ENCODE measurements at places on chromosomes 4 and X.
A peak's percentile ranks its signal among the peaks of the same experiment; 100 is the strongest.

GRCh38 chrX:135185795-135186443, 14.7 kb upstream of the CT55 start:
- DNase-seq, result peak; percentile 15

- DNase-seq, result no peak
Measured at GRCh38 chrX:125175991-125176584, 143.6 kb upstream of the TEX13C start.

DNA sequence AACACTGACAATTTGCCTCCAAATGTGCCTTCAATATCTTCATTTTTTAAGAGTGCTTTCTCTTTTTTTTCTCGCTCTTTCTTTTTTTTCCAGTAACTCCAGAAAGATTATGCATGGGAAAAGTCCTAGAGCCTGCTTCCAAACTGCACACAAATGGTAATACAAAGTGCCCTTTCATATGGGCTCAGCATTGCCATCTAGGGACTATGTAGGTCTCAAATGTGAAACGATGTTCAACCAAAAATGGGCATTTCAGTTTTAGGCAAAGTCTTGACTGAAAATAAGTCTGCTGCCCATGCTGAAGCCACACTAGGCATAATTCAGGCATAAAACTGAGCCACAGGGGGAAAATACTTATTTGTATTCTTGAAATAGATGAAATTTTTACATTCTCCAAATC, 65.6 kb downstream of the SYNPO2 start:
- DNase-seq, result no peak

DNA sequence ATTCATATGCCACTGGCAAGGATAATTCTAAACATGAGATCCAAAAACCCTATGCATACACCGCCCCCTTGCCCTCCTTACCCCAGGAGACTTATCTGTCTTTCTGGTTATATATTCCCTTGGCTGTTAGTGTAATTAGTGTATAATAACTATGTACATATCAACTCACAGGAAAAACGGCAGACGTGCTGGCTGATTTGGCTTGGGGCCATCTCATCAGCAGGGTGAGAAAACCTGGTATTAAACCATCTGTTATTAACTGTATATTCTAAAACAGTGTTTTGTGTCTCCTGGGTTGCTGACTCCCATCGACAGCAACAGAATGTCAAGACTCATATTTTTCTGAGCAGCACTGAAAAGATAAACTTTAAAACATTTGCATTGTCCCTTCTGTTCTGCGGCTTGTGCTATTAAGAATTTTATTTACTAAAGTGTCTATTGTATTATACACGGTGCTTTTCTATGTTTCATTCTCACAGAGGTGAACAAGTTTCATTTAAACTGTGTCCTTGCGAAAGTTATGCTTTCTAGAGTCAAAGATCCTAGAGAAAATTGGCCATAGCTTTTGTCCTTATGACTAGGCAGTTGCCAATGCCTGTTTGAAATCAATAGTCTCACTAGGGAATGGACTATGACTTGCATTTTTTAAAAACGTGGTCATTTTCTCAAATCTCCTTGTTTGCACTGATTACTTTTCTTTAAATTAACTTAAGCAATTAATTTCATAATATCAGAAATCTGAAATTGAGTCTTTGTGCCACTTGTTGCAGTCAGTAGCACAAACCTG, 211.5 kb upstream of the MID1 start:
- DNase-seq, result peak; percentile 29

- DNase-seq, result no peak
Measured at GRCh38 chr4:3836756-3837601, 70.8 kb downstream of the ADRA2C start.

GRCh38 chr4:71867598-71867997, 83.7 kb upstream of the GC start:
- no peak for DNase-seq

DNA sequence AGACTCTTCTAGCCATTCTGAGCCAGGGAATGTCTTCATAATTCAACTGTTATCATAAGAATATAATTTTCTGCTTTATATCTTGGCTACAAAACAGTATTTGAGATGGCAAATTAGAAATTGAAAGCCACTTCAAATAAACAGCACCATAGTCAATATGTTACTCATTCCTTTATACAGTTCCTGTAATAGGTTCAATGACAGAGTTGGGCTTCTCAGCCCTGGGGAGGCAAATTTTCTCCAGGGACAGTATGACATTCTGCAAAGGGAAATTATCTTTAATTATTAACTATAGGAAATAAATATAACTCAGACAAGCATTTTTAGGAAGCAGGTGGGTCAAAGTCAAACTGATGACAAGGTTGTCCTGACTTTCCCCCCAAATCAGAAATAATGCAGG, 71.9 kb upstream of the RPS6KA6 start:
- DNase-seq, result no peak

- no peak for DNase-seq
Measured at GRCh38 chrX:94751611-94752010, 1077.6 kb downstream of the FAM133A start.

Measured in NCI-H1092 (cell line).